ENCODE measurements at places on chromosomes 5 and 9.

DNA sequence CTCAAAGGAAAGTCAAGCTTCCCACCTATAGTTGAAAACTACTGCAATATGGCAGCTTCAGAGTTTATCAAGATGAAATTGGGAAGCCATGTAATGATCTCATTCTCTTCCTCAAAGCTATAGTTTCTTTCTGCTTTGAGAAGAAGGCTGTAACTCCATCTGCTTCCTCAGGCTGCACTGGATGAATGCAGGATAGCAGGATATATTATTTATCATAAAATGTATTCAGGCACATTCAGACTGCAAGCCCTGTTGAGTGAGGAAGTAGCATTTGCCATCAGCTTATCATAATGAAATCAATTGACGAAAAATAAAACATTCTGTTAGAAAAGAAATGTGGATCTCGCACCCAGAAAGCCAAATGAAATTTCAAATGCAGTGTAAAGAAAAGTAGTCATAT is 560 bp downstream of the ATP10B start:
- DNase-seq, result no peak

DNA sequence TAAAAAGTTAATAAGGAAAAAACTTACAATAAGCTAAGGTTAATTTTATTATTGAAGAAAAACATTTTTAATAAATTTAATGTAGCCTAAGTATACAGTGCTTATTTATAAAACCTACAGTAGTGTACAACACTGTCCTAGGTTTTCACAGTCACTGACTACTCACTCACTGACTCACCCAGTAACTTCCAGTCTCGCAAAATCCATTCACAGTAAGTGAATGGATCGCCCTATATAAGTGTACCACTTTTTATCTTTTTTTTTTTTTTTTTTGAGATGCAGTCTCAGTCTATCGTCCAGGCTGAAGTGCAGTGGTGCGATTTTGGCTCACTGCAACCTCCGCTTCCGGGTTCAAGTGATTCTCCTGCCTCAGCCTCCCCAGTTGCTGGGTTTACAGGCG is 47.7 kb downstream of the FNIP1 start:
- no peak for DNase-seq

GRCh38 chr5:177116631-177117373 is 16.8 kb upstream of the NSD1 start:
- DNase-seq, result peak; percentile 90

DNA sequence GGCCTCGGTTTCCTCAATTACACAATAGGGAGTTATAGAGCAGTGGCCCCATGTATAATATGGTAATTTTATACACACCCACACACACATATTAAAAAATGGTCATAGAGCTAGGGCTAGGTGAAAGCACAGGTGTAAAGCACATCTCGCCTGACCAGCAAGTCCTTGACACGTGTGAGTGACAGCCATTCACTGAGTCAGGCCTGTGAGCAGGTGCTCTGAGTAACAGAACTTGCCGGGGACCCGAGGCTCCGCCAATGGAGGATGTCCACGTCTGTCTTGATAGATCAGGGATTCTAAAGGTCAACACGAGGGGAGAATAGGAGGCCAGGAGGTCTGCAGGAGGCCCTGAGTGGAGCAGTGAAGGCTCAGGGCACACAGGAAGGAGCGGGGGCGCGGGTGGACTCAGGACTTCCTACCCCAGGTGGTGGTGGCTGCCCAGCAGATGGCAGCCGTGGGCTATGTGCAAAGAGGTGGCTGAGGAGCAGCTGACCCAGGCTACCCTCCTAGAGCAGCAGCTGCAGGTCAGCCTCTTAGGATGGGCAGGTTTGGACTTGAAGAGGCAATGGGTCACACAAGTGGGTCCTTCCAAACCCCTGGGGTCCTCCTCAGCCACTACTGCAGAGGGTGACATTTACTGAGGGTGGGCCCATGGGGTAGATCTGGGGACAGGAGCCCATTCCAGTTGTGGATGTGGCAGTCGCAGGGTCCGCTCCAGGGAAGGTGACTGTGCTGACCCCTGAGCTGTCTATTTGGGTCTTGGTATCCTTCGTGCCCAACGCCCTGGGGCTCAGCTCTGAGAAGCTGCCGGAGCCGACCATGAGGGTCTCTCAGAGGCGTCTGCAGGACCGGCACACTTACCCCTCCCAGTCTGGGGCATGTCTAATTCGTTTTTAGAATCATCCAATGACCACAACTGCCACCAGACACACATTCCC is 45.9 kb downstream of the PRRT1B start:
- peak; percentile 83 for DNase-seq

GRCh38 chr5:146883511-146883910 is 5.0 kb upstream of the PPP2R2B start:
- DNase-seq, result no peak

DNA sequence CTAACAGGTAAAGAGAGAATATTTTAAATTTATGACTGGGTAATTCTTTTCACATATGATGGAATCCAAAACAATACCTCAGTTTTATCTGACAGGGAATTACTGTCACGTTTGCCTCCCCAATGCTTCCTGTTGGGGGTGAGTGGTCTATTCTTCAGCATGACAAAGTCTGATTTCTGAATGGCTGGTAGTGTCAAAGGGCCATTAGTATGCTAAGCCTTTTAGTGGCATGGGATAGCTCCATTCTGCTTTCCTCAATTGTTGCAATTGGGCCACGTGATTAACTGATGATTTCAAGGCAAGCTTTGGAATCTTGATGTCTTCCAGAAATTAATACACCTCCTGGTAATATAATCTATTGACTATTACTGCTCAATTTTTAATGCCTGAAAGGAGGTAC is 14.7 kb upstream of the NDUFS4 start:
- DNase-seq, result no peak

- DNase-seq, result no peak
These were observed 240.6 kb downstream of the ACTL7B start for GRCh38 chr9:108615152-108615551.

DNA sequence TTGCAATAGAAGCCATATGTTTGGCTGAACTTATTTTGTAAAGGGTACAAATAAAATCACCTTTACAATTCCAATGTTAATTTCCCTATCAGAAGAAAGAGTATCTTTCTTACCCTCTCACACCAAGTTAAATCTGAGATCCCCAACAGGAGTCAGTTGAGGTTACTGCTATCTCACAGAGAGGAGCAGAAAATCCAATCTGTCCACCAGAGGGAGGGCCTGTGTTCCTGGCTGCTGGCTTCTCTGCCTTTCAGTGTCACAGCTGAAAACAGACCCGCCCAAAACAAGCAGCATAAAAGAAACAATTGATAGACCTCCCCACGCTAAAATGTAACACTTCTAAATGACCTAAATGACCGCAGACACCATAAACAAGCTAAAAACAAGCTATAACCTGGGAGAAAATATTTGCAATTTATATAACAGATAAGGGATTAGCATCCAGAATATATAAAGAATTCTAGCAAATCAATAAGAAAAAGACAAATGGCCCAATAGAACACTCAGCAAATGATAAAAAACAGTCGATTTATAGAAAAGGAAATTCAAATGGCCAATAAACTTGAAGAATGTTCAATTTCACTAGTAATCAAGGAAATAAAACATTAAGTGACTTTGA is 24.5 kb upstream of the MVB12B start:
- peak; percentile 48 for DNase-seq

DNA sequence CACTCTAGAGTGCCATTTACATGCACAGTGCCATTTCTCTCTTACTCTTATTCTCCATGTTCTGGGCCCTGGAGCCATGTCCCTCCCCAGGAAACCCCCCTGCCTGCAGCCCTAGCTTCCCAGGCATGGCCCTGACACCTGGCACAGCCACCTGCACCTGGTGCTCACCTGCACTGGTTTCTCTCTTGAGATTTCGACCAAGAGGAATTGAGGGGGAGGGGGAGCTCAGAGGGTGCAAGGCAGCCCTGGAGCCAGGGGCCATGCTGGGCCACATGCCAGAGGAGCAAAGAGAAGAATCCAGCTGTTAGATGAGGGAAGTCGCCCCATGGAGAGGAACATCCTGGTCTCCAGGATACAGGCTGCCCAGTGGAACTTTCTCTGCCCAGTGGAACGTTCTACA is 65.0 kb upstream of the RAPGEF1 start:
- no peak for DNase-seq

DNA sequence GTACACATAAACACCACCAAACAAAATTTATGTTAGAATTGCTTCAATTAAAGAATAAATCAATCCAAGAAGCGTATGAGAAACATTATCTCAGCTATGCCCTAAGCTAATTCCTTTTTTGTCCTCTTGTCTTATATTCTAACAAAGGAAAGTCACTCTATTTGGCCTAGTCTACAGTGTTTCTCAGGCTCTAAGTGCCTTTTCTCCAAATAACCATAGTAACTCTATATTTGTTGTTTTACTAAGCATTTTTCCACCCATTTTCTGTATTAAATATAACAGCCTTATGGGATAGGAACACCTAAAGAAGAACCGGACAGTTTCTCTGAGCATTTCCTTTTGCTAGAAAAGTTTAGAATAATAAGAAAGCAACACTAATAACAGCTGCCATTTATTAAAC is 120.1 kb upstream of the MTAP start:
- no peak for DNase-seq

DNA sequence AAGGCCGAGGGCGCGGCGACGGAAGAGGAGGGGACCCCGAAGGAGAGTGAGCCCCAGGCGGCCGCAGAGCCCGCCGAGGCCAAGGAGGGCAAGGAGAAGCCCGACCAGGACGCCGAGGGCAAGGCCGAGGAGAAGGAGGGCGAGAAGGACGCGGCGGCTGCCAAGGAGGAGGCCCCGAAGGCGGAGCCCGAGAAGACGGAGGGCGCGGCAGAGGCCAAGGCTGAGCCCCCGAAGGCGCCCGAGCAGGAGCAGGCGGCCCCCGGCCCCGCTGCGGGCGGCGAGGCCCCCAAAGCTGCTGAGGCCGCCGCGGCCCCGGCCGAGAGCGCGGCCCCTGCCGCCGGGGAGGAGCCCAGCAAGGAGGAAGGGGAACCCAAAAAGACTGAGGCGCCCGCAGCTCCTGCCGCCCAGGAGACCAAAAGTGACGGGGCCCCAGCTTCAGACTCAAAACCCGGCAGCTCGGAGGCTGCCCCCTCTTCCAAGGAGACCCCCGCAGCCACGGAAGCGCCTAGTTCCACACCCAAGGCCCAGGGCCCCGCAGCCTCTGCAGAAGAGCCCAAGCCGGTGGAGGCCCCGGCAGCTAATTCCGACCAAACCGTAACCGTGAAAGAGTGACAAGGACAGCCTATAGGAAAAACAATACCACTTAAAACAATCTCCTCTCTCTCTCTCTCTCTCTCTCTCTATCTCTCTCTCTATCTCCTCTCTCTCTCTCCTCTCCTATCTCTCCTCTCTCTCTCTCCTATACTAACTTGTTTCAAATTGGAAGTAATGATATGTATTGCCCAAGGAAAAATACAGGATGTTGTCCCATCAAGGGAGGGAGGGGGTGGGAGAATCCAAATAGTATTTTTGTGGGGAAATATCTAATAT is 58.1 kb downstream of the BASP1 start:
- no peak for DNase-seq

GRCh38 chr9:117224695-117225094 is 190.2 kb downstream of the ASTN2 start:
- DNase-seq, result no peak

- no peak for DNase-seq
These were observed 807 bp upstream of the PLGRKT start for GRCh38 chr9:5438301-5439162.

- no peak for DNase-seq
These were observed 24.2 kb downstream of the NANS start for GRCh38 chr9:98080780-98081179.

DNA sequence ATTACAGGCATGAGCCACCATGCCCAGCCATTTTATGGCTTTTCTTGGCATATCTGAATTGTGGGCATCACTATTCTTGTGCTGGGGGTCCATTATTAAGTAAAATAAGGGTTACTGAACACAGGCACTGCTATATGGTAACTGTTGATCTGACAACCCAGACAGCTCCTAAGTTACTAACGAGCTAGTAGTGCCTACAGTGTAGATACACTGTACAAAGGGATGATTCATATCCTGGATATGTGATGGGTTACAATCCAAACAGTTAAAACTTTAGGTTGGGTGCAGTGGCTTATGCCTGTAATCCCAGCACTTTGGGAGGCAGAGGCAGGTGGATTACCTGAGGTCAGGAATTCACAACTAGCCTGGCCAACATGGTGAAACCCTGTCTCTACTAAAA is 4.3 kb downstream of the CD14 start:
- DNase-seq, result no peak

DNA sequence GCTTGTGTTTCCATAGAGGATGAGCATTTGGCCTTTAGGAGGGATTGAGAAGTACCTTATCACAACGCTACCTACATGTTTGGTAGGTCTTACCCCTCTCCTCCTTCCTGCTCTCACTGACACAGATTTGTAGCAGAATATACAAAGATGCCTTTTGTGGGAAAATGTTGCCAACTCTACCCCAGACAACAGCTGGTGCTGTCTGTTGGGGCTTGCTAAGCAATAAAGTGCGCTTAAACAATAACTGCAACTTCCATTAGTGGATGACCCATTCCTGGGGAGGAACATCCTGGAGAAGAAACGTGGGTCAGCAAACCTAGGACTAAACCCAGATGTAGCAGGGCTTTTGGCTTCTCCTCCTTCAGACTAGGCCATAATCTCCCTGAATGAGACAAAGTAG is 174.3 kb downstream of the EFNA5 start:
- DNase-seq, result no peak

GRCh38 chr9:133969681-133970580 is 22.2 kb downstream of the VAV2 start:
- DNase-seq, result no peak

All from left ventricle myocardium inferior (tissue), 1 donor.